ENCODE measurements at places on chromosomes 1 and 21.

DNA sequence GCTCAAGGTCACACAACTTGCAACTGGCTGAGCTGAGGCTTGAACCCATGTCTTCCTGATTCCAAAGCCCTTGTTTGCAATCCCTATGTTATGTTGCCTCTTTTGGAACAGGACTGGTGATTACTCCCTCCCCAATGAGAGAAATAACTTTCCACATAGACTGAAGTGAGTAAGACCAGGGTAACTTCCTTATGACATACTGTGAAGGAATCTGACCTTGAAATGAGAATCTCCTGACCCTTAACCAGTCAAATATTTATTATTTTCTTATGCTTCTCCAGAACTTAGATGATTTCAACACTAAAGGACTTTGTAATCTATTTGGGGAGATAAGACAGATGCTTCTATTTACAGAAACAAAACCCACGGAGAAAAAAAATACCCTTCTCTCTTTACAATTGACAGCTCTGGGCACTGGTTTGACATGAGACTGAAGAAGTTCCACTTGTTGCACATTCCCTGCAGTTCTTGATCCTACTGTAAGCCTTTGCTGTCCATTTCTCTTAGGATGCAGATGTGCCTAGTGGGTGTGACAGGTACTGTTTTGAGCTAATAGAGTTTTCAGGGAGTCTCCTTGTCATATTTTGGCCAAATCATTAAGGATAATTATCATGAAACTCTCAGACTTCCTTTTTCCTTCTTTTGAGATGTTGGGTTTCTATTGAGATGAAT, 3.9 kb upstream of the RPTN start:
- no peak for DNase-seq

GRCh38 chr1:27634177-27634984, 604 bp downstream of the FGR start:
- DNase-seq = no peak

DNA sequence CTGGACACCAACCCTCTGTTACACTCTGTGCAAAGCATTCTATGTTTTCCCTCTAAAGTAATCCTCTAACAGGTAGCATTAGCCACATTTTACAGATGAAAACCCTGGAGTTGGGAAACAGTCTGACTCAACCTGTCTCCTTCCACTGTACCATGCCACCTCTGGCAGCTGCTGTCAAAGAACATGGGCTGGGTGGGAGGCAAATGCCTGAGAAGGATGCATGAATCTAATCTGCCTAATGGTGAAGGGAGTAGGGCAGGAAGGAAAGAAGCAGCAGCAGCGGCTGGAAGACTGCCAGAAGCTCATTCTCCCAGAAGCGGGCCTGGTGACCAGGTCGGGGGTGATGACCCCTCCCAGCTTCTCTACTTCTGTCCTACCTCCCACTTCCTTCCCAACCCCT, 21.7 kb downstream of the LRRC71 start:
- DNase-seq = no peak

GRCh38 chr1:112444269-112444668, 48.3 kb downstream of the CTTNBP2NL start:
- DNase-seq = no peak

GRCh38 chr1:44314452-44314851, 40.6 kb downstream of the ERI3 start:
- no peak for DNase-seq

DNA sequence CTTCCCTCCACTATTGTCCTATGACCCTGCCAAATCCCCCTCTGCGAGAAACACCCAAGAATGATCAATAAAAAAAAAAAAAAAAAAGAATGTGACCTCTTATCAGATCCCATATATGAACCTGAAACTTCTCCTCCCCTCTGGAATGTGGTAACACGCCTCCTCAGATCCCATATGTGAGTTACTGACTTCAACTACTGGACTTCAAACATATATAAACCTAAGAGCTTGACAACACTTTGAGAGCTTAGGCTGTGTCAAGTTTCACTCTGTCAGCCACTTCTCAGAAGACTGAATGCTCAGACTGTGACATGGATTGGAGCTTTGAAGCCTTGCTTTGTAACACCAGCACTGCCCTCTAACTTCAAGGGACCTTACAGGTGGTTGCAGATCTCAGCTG, 148.4 kb downstream of the COP1 start:
- no peak for DNase-seq

DNA sequence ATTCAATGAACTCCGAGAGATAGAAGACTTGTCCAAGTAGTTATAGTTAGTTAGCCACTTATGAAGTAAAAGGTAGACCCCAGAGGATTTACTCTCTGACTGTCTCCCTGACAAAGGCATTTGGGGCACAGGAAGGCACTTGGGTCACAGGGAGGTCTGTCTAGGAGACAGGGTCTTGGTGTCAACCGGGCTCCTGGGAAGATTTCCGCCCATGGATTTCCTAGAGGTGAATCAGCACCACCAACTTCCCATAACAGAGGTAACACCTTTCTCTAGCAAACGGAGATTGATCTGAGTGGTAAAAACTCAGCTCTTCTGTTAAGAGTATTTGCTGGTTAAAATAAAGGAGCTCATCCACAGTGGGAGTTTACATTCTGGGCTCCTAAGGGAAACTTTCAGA, 16.4 kb downstream of the CCN1 start:
- DNase-seq = no peak

GRCh38 chr1:206411321-206411720, 59.0 kb upstream of the IKBKE start:
- no peak for DNase-seq

DNA sequence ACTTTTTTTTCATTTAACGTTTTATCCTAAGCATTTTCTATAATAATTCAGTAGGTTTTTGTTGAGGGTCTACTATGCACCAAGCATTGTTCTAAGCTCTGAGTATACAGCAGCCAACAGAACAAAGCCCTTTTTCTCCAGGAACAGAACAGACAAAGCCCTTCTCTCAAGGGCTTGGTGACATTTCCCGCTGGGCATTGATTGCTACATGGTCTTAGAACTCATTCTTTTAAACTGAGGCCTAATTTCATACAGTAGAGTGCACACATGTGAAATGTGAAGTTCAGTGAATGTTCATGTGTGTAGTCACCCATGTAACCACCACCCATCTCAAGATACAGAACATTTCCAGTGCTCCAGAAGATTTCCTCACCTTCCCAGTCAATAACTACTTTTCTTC, 15.2 kb upstream of the PDIK1L start:
- no peak for DNase-seq

DNA sequence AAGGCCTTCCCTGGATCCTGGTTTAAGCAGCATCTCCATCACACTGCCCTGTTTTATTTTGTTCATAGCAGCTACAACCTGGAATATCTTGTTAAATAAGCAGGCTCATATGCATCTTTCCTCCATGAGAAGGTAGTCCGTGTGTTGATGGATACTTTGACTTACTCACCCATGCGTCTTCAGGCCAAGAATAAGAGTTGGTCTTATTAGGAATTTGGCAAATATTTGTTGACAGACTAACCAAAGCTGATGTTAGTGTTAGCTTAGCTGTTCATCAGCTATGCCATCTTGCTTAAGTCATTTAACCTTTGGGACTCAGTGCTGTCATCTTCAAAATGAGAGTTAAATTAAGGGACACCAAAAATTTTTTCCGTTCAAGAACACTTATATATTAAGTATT, 59.2 kb downstream of the SASS6 start:
- DNase-seq = no peak

- no peak for DNase-seq
Observed at GRCh38 chr1:83499998-83500397, 498.9 kb downstream of the TTLL7 start.

GRCh38 chr1:19327301-19327700, 15.2 kb downstream of the SLC66A1 start:
- no peak for DNase-seq

DNA sequence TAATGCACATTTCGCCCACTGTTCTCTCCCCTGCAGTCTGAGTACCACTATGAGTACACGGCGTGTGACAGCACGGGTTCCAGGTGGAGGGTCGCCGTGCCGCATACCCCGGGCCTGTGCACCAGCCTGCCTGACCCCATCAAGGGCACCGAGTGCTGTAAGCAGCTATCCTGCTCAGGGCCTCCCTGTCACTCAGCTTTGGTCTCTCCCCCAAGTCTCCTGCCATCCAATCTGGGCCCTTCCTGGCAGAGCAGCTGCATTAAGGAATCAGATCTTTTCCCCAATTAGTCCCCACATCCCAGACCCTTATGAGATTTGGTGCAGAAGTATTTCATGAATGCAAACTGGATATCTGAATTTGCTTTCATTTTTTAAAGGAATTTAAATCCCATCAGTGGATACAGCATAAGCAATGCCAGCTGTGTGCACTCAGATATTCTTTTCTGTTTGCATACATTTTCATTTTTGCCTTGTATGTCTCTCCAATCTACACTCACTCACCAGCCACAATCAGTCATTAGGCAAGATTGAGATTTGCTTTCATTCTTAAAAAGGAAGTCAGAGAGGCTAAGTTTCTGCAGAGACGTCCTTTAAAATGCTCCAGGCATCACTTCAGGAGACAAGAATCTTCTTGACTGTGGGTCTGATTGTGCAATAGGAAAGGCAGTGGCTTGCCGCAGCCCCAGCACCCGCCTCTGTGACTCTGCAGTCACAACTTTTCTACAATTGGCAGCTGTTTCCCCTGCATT, 48.1 kb downstream of the ELAPOR1 start:
- DNase-seq = no peak

- DNase-seq = no peak
Observed at GRCh38 chr21:38376693-38377092, 119.9 kb downstream of the KCNJ15 start.

- DNase-seq = no peak
Observed at GRCh38 chr1:183077097-183077496, 53.9 kb downstream of the LAMC1 start.

- DNase-seq = no peak
Observed at GRCh38 chr1:219575563-219575962, 37.3 kb downstream of the ZC3H11B start.

- no peak for DNase-seq
Observed at GRCh38 chr1:201374364-201374763, 3.1 kb downstream of the TNNT2 start.

DNA sequence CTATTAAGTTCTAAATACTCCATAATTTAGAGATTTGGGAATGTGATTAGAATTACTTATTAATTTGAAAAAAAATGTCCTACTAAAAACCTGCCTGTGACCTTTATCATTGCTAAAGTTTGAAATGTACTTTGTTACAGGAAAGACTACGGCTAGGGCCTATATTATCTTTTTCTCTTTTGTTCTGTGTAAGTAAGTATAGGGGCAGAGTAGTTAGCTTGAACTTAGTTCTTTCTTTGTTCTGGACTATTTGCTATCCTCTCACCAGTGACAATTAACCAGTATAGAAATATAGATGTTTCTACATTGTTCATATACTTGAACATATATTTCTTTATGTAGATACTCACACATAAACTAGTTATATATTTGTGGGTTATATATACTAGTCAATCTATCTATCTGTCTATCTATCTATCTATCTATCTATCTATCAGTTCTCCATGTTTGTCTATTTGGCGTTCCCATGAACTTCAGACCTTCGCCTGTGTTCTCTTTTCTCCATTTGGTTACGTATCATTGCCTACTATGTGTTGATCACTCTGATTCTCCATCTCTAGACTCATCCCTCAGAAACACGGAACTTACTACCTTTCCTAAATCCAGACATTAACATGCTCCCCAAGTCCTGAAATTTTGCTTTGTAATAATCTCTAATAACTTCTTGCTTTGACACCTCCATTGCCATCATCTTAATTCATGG, 3.3 kb downstream of the PTPRC start:
- DNase-seq = no peak

DNA sequence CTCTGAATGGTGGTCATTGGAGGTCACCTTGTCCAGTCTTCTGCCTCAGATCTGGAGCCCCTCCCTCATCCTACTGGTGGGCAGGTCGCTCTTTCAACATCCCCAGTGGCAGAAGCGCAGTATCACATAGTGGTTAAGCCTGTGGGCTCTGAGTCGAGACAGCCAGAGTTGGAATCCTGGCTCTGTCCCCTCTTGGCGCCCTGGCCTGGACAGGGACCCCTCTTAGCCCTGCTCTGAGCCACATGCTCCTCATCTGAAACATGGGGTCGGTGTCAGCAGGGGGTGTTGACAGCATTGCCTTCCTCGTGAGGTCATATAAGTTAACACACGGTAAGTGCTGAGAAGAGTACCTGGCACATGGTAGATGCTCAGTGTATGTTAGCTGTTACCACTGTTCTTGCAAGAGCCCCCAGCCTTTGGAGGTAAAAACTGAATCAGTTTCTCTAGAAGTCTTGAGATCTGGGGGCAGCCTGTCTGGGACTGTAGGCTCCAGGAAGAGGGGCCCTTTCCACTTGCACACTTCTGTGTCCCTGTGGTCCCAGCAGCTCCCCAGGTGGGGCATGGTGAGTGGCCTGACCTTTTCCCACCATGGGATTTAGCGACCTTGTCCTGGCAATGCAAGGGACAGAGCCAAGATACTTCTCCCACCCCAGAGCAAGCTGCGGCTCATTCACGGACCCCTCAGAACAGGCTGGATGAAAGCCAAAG, 6.4 kb downstream of the ZC3H12A start:
- DNase-seq = no peak

- no peak for DNase-seq
Observed at GRCh38 chr1:245999697-246000637, 507.1 kb downstream of the SMYD3 start.

DNA sequence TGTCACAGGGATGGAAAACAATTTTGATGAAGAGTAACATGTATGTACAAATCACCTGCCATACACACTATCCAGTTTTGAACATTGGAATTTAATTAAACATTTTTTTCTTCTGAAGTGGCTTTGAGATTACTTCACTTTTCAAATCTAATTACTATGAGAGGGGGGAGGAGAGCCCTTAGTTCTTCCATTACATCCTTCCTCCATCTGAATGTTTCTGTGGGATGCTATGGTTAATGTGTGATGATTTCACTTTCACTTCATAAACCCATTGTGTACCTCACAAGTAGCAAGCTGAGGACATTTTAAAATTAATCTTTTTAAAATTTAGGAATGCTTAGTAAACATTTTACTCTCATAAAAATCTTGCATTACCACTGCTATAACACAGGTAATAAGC, 156.9 kb downstream of the RUNX1 start:
- DNase-seq = no peak

DNA sequence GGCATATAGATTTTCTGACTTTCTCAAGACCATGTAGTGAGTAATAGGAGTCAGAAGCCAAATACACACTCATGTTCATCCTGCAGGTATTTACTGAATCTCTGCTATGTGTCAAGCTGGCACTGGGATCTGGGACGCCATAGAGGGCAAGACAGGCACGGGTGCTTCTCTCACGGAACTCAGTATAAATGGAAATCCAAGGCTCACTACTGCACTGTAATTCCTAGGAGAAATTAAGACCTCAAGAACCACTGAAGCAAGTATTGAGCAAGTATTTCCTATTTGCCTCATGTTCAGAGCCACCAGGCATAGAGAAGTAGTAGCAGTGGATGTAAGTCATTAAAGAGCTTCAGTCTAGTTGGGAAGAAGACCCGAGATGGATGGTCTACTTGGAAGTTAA, 38.9 kb downstream of the EIF2D start:
- DNase-seq = no peak

DNA sequence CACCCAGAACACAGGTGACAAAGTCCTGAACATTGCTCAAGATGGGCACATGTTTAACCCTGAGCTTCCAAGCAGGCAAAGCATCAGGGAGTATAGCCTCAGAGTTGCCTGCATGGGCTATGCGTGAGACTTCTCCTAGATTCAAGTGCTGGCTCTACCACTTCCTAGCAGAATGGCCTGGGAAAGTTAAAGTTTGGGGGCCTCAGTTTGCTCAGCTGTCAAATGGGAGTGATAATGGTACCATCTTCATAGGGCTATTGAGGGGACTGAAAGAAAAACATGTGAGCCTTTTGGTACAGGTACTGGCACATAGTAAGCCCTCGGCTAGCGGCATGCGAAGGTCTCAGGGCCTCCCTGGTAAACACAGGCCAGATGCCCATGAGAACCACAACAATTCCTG, 28.0 kb upstream of the SMIM12 start:
- no peak for DNase-seq

GRCh38 chr1:42173155-42173933, 8.8 kb upstream of the GUCA2A start:
- peak; percentile 45 for DNase-seq
